ENCODE measurements at places on chromosomes 5 and 9.

DNA sequence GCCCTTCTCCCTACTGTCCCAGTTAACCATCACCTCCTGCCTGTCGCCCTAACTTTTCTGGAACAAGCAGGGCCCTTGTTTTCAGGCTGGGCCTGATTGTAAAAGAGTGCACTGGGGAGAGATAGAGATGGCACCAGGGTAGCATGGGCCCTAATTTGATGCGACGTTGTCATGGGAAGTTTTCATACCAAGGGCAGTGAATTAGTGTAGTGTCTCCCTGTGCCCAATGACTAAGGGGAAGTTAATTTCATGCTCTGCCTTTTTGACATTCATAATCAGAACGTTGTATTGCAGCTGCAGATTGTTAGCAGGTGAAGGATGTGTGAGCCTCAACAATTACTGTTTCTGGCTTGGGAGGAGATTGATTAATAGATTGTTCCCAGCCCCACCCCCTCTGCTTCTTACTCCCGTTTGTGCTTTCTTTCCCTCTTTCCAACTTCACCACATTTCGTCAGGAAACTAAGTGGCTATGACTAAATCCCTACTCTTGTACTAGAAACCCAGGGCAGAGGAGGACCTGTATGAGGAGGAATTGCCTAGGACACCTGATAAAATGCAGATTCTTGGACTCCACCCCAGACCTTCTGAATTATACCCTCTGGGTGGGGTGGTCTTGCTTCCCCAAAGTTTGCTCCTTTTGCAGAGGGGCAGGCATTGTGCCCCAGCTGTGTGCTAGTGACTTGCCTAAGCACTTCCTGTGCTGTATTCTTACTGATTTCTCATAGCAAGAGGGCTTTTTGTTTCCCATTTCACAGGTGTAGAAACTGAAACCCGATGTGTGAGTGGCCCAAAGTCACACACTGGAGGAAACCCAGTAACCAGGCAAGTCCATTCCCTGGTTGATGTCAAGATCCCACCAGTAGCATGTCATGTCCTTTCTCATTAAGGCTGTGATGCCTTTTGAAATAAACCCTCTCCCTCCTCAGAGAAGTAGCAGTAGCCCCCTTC is 56.3 kb downstream of the DAB2IP start:
- no peak for DNase-seq

GRCh38 chr9:111601237-111602018 is 2.0 kb upstream of the PTGR1 start:
- no peak for DNase-seq

DNA sequence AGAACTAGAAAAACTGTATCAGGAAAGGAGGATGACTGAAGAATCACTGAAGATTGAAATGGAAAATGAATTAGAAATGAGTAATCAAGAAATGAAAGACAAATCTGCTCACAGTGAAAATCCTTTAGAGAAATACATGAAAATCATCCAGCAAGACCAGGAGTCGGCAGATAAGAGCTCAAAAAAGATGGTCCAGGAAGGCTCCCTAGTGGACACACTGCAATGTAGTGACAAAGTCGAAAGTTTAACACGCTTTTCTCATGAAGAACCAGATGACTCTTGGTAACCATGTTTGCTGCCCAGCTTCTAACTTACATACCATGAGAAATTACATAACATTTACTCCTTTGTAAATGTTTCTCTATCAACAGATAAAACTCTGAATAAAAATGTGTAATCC is 37.1 kb downstream of the CPLANE1 start:
- DNase-seq: no peak

- no peak for DNase-seq
Observed at GRCh38 chr9:34796924-34797323, 87.0 kb upstream of the CCL21 start.

DNA sequence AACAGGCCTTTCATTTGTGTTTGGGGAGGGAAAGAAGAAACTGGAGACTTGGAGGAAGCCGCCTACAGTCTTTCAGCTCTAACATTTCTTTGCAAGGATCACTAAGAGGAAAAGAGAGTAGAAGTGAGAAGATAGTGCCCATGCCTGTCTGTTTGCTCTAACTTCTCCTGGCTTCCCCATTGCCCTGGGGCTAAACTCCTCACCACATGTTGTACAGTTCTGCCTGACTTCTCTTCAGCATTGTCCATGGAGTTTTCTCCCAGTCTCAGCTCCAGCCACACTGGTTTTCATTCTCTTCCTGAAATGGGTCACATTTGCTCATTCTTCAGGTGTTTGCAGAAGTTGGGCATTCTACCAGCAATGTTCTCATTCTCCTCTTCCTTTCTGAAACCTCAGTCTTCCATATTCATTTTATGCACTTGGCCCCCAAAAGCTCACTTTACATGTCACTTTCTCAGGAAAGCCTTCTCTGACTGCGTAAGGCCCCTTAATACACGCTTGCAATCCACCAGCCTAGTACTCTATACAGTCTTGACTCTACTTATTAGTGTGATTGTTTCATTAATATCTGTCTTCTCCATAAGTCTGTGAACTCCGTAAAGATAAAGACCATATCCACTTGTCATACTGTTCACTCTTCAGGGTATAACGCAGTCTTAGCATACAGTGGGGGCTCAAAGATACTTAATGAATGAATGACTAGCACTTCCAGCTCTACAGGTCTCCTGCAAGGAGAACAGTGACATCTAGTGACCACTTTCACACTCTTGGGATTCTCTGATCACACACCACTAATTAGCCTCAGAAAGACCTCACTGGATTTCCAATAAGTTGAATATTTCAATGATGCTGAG is 40.2 kb upstream of the TRIM32 start:
- no peak for DNase-seq

- DNase-seq: no peak
Observed at GRCh38 chr5:178130576-178131445, at the start of gene RMND5B. TSS of gene RMND5B (plus strand) at chr5:178131014. CDS start at chr5:178138120, 7,106 bp downstream.

GRCh38 chr5:121870489-121870888 is 18.8 kb downstream of the FTMT start:
- DNase-seq: no peak

DNA sequence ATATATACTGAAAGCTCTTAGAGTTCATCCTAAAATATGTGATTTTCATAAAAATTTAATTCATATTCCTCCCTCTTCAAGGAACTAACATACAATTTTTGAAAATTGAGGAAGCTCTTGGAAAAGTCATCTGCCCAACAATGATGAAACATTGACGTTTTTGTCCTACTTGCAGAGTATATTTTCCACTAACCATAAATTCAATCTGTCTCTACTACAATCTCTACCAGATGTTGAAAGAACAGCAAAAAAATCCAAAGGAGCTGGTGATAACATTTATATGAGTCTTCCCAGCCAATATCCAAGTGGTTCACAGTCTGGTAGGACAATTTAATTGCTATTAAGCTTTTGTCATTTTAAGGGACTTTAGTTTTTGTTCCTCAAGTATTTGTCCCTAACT is 81.1 kb upstream of the NR3C1 start:
- no peak for DNase-seq

DNA sequence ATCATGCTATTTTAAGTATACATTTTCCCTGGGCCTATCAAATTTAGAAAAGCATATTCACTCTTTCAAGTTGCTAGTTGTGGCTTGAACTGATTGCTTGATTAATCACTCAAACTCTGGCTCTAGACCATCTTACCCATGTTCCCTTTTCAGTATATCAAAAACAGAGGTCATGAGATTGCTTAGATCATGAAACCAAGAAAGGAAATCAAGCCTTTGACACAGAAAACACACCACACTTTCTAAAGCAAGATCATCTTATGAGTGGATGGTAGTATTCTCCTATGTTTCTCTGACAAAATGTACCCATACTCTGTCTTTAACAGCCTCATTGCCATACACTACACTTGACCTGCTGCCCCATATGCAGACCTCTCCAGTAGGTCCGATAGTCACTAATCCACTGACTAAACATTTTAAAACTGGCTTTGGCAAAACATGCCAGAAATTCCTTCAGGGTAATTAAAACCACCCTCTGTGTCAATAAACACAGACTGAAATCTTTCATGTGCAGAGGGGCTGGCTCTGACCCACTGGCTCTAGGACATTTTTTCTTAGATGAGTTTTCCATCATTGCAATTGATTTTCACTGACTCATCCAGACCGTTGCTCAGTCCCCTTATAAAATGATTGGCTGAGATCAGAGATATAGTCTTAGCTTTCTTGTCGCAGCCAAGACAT is 18.2 kb downstream of the PPP2R2B start:
- no peak for DNase-seq

DNA sequence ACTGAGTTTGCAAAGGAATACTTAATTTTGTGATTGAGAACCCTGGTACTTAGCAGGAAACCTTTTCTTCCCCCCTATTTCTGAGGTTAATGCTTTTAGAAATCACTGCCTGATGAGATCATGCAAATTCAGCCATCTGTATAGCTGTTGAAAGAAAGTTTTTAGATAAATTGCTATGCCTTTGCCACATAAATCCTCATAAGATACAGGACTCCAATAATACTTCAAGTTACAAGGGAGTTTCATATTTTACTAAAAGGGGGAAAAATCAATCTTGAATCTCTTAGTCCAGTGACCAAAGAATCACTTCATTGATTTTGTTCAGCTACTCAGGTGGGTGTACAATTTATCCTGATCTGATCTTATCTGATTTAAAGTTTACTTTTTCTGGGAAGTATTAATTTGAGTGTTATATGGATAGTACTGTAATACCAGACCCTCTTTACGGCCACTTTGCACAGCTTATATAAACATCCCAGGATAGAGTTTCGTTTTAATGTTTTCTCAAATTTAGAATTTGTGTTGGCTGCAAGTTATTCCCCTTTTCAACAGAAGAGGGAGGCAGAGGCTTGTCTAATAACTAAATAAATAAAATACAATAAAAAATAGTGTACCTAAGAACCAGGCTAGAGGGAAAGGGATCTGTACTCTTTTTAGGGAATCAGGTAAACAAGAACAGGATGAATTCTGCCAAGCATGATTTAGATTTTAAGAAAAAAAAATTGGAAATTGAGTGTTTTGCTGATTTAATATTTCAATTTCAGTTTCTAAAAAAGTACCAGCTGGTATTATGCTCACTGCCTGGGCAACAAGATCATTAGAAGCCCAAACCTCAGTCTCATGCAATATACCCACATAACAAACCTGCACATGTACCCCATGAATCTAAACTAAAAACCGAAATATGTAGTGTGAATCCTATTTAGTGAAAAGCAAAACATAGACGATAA is 69.1 kb downstream of the PSAT1 start:
- DNase-seq: no peak

DNA sequence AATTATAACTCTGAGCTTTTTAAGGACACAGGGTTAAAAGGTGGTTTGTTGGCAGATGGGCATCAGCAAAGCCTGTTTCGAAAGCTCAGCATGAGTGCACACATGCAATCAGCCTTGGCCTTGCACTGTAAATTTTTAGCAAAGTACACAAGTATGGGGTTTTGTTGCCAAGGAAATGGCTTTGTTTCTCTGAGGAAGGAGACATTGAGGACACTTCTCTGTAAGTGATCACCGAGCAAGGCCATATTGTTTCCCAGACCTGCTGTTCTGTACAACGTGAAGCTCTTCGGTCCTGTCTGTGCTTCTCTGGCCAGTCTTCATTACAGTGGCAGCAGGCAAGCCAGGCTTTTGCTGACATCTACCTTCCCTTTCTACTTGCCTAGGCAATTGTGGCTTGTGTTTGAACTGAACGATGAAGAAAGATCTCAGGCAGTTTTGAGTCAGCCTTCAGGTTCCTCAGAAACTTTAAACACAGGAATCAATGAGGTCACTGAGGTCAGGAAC is 27.9 kb upstream of the GLRX start:
- DNase-seq: no peak

GRCh38 chr9:3648722-3649246 is 123.0 kb upstream of the RFX3 start:
- DNase-seq: no peak
